DND-41 (cell line): ENCODE measurements at places on chromosomes 2 and 18.

- no peak overlapping the region for H3K4me3 ChIP-seq
- no peaks in the 10 kb centered on the region for H3K27me3 ChIP-seq
- H3K36me3 ChIP-seq: no peaks in the 10 kb centered on the region
- no peak for DNase-seq
- H3K4me1 ChIP-seq: no peaks in the 10 kb centered on the region
Measured at GRCh38 chr2:111930875-111931274, 32.5 kb downstream of the MERTK start.

DNA sequence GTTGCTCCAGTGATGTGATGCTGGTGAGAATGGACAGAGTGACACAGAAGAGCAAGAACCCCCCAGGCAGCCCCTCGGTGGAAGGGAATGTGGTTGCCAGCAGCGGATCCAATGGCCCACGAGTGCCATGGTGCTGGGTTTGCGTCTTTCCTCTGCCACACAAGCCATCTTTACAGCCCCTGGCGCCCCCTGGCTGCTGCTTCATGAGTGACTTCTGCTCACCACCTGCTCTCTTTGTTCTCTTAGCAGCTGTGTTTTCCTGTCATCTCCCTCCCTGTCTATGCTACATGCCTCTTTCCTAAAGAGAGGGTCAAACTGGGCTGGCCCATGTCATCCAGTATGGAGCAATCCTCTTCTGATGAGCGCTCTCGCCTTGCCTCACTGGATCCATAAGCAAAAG is 300.0 kb upstream of the SMIM21 start:
- H3K36me3 ChIP-seq: no peaks in the 10 kb centered on the region
- no peak overlapping the region for H3K27ac ChIP-seq
- H3K4me1 ChIP-seq: no peaks in the 10 kb centered on the region
- peaks cover 3% of the 10 kb centered on the region for H3K27me3 ChIP-seq

- no peak overlapping the region for H3K4me3 ChIP-seq
- H3K27me3 ChIP-seq: no peaks in the 10 kb centered on the region
- no peak for DNase-seq
- H3K4me1 ChIP-seq: no peaks in the 10 kb centered on the region
- no peaks in the 10 kb centered on the region for H3K36me3 ChIP-seq
- no peak overlapping the region for H3K27ac ChIP-seq
Measured at GRCh38 chr2:220837226-220837625, 734.9 kb downstream of the EPHA4 start.

GRCh38 chr2:222318712-222319585 is 20.2 kb upstream of the PAX3 start:
- no peak overlapping the region for H3K4me3 ChIP-seq
- no peak for DNase-seq
- H3K27ac ChIP-seq: no peak overlapping the region
- peaks cover 2% of the 10 kb centered on the region for H3K27me3 ChIP-seq
- no peaks in the 10 kb centered on the region for H3K4me1 ChIP-seq

- no peak overlapping the region for H3K27ac ChIP-seq
- H3K27me3 ChIP-seq: peaks cover 2% of the 10 kb centered on the region
- DNase-seq: no peak
- H3K4me1 ChIP-seq: no peaks in the 10 kb centered on the region
Measured at GRCh38 chr18:49766646-49767045, 46.7 kb downstream of the ACAA2 start.

DNA sequence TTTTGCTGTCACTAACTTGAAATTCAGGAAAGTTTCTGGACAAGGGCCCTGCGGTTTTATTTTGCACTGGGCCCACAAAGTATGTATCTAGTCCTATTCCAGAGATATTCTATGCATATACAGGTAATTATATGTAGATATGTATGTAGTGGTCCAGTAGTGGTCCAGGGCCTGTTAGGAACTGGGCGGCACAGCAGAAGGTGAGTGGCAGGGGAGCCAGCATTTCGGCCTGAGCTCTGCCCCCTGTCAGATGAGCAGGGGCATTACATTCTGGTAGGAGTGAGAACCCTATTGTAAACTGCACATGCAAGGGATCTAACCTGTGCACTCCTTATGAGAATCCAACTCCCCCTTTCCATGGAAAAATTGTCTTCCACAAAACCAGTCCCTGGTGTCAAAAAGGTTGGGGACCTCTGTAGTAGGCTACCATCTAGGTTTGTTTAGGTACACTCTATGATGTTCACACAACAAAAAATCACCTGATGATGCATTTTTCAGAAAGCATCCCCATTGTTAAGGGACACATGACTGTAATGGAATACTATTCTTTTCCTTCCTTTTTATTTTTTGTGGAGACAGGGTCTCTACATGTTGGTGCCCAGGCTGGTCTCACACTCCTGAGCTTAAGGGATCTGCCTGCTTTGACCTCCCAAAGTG is 2.8 kb upstream of the PPP4R3B start:
- H3K36me3 ChIP-seq: peaks cover 35% of the 10 kb centered on the region
- peaks cover 49% of the 10 kb centered on the region for H3K4me1 ChIP-seq
- H3K27me3 ChIP-seq: no peaks in the 10 kb centered on the region

GRCh38 chr18:28281400-28281799 is 104.5 kb upstream of the CDH2 start:
- H3K27ac ChIP-seq: no peak overlapping the region
- DNase-seq: no peak
- H3K4me3 ChIP-seq: no peak overlapping the region
- H3K4me1 ChIP-seq: no peaks in the 10 kb centered on the region
- no peaks in the 10 kb centered on the region for H3K36me3 ChIP-seq

DNA sequence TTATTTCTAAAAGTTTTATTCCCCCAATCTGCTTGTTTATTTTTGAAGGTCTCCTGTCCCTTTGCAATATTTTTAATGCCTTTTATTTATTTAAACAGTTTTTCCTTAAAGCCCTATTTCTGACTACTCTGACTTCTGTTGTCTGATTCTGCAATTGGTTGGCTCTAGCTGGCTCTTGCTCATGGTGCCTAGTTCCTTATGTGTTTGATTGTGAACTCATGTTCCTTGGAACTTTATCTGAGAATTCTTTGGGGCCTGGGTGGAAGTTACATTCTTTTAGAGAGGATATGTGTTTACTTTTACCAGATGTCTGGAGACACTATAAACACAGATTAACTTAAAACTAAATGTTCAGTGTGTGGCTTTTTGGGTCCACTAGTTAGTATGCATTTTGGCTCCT is 175.9 kb downstream of the DYSF start:
- no peaks in the 10 kb centered on the region for H3K36me3 ChIP-seq
- no peak overlapping the region for H3K27ac ChIP-seq
- H3K27me3 ChIP-seq: peaks cover 9% of the 10 kb centered on the region
- DNase-seq: no peak
- H3K4me3 ChIP-seq: no peak overlapping the region
- no peaks in the 10 kb centered on the region for H3K4me1 ChIP-seq

- H3K36me3 ChIP-seq: peaks cover 8% of the 10 kb centered on the region; the same call in 1 of the 2 replicates
- H3K4me1 ChIP-seq: no peaks in the 10 kb centered on the region
- H3K27me3 ChIP-seq: no peaks in the 10 kb centered on the region
Measured at GRCh38 chr2:11234309-11234708, 79.0 kb downstream of the SLC66A3 start.

- H3K4me1 ChIP-seq: no peaks in the 10 kb centered on the region
- H3K27ac ChIP-seq: no peak overlapping the region
- DNase-seq: no peak
Measured at GRCh38 chr18:8848541-8848940, 143.2 kb downstream of the MTCL1 start.
